ENCODE measurements at places on chromosomes 16 and 17. TPM values are rescaled to one million over a fixed set of nuclear protein-coding genes. Genes with fewer than 3 reads are reported as not detected.

DNA sequence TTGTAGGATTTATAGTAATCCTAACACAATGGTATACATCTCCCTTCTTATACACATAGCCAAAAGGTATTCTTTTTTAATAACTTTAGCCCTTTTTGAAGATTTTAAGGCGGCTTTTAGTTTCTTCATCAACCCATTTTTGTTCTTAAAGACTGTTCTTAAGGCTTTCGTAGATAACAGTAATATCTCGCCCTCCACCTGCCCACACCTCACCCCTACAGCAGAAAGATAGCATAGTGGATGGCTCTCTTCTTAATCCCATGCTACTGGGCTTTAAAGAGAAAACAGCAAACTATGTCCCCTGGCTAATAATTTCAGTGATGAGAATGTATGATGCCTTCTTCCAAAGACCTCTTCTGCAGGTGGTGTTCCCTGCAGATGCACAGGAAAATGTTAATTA, 8.6 kb downstream of the IGSF6 start:
- no peak overlapping the region for H3K4me3 ChIP-seq
- H3K36me3 ChIP-seq, result peaks cover 3% of the 10 kb centered on the region
- peaks cover 14% of the 10 kb centered on the region for H3K4me1 ChIP-seq
- no peak for DNase-seq

DNA sequence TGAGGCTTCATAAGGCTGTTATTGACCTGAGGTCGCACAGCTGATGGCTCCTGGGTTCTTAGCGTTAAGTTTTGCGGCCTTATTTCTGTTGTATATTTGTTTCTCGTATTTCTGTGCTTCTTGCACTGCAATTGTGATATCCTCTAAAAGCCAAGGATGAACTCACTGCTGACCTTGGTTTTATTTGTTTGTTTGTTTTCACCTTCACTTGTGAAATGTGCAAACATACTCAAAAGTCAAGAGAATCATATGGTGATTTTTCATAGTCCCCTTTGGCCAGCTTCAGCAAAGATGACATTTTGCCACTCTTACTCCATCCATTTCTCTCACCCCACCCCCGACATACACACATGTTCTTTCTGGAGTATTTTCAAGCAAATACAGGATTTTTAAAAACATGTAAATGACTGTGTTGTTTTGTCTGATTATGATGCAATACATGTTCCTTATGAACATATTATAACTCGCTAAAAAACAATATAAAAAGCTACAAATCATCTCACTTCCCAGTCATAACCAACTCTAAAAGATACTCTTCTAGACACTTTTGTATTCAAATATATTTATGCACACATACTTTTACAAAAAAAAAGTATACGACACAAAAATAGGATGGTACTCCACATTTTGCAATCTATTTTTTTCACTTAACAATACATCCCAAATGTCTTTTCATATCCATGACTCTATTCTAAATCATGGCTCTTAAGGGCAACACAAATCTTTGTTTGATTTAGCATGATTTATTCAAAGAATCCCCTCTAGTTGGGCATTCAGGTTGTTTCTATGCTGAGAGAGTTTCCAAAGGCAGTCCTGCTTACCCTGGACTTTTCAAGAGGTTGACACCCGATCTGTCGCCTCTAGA, 5.7 kb upstream of the ZCCHC14 start:
- H3K4me1 ChIP-seq, result peaks cover 2% of the 10 kb centered on the region
- no peak overlapping the region for H3K4me3 ChIP-seq
- H3K27me3 ChIP-seq, result no peaks in the 10 kb centered on the region
- H3K36me3 ChIP-seq, result no peaks in the 10 kb centered on the region
- no peak for DNase-seq
- no peak overlapping the region for H3K27ac ChIP-seq

DNA sequence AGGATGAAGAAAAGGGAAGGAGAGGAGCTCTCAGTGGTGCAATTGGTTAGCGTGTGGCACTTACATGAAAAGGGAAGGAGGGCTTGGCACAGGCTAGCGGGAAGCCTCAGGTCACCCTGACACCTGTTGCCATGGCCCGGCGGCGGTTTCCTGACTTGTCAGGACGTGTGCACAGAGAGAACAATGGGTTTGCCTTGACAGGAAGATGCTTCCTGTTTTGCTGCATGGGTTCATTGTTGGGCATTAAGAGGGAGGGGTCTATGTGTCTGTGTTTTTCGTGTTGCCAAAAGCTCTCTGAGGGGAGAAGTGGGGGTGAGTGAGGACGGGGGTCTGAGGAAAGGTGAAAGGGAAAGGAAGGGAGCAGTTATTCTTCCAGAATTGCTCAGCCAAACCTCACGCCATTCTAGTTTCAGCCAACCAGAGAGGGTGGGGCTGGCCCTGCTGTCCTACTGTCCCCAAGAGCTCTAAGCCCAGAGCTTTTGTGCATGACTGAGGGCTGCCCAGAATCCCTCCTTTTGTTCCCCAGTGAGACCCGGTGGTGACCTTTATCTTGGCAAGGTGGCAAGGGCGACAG, 17.1 kb upstream of the CCR7 start:
- no peaks in the 10 kb centered on the region for H3K4me1 ChIP-seq
- DNase-seq, result no peak
- no peaks in the 10 kb centered on the region for H3K27me3 ChIP-seq
- no peak overlapping the region for H3K4me3 ChIP-seq
- H3K27ac ChIP-seq, result no peak overlapping the region
- H3K36me3 ChIP-seq, result peaks cover 2% of the 10 kb centered on the region

DNA sequence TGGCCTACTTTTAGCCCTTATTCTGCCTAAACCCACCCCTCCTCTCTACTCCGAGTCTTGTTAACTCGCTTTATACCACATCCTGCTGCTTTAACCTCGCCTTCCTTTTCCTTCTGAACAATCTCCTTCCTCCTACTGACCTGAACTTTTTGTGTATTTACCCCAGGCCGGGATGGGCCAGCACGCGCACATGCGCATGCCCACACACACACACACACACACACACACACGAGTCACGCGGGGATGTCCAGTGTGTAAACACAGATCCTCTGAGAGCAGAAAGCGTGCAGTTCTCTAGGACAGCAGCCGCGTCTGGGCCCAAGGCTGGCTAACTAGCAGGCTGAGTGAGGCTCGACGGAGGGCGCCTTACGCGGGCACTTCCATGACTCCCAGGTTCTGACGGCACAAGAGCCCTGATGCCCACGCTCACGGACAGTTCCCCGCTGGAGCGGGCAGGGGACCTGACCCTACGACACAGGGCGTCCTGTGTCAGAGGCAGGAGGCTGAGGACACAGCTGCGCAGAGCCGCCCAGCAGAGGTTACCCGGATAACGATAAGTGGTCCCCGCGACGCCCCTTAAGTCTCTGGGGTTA, 610 bp downstream of the PIK3R5 start:
- no peaks in the 10 kb centered on the region for H3K4me1 ChIP-seq
- H3K27me3 ChIP-seq, result peaks cover 63% of the 10 kb centered on the region
- no peak for DNase-seq
- peak overlapping the region; percentile 22 for H3K4me3 ChIP-seq
- H3K36me3 ChIP-seq, result peaks cover 2% of the 10 kb centered on the region

- H3K27ac ChIP-seq, result peak overlapping the region; percentile 93
- no peaks in the 10 kb centered on the region for H3K36me3 ChIP-seq
- no peak for DNase-seq
- no peaks in the 10 kb centered on the region for H3K27me3 ChIP-seq
Observed at GRCh38 chr16:73033271-73033998, 14.5 kb downstream of the ZFHX3 start.

- no peak overlapping the region for H3K27ac ChIP-seq
- H3K27me3 ChIP-seq, result no peaks in the 10 kb centered on the region
- no peak for DNase-seq
- no peaks in the 10 kb centered on the region for H3K4me1 ChIP-seq
- H3K36me3 ChIP-seq, result no peaks in the 10 kb centered on the region
Observed at GRCh38 chr16:62974424-62974823, 938.2 kb upstream of the CDH8 start.

DNA sequence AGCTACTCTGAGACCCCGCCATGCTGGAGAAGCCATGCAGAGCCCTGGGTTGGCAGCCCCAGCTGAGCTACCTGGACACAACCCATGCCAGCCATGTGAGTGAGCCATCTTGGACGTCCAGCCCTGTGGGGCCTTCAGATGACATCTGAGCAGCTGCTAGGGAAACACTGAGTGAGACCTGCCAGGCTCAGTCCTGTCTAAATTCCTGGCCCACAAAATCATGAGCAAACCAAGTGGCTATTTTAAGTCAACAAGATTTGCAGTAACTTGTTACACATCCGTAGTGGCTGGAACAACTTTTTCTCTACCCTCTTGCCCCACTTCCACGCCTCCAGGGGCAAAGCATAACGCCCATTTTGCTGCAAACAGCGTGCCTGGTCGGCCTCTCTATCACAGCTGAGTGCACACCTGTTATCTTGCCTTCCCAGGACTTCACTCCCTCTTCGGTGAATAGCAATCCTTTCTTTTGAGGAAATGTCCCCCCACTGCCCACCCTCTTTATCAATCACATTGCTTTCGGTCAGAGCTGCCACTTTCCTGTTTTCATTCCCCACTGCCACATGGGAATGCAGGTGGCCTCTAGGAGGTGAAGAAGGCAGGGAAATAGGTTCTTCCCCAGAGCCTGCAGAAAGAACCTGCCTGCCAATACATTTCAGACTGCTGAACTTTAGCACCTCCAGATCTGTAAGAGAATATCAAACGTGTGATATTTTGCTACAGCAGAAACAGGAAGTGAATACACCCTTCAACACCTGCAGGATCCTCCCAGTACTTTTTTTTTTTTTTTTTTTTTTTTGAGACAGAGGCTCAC, 7.4 kb upstream of the SCIMP start:
- H3K4me3 ChIP-seq, result peak overlapping the region; percentile 39
- no peak for DNase-seq
- peaks cover 18% of the 10 kb centered on the region for H3K4me1 ChIP-seq

The TMEM94 gene
- total RNA-seq, result 197 TPM

The TLCD3B gene
- 1.5 TPM for total RNA-seq

Data from progenitor cell of endocrine pancreas (in vitro differentiated cells).